ENCODE measurements at places on chromosomes 7 and 10.

DNA sequence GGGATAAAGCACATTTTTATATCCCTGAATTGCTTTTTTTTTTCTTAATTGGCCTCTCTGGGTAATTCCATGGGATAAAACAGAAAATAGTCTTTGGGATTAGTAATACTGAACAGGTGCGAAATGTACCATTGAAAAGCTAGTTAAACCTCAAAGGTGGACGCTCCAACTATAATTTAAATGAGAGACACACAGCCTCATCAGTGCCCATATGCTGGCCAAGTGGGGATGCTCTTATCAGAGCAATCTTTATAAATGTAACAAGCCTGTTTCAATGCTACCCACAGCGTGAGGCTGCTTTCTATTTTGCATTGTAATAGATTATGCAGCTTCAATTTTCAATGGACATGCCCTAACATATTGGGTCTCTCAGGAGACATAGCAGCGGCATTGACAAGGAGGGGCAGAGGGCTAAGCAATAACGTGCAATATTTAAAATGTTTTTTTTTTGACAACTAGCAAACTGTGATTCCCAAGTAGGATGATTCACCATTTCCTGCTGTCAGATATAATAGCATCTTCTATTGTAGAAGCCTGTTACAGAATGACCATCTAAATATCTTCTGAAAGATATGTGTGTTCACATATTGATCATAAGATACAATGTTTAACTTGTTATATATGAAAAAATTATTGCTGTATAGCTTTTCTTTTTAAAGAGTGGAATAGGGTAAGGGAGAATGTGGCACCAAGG lies 91.3 kb upstream of the BET1 start:
- no peak for DNase-seq

DNA sequence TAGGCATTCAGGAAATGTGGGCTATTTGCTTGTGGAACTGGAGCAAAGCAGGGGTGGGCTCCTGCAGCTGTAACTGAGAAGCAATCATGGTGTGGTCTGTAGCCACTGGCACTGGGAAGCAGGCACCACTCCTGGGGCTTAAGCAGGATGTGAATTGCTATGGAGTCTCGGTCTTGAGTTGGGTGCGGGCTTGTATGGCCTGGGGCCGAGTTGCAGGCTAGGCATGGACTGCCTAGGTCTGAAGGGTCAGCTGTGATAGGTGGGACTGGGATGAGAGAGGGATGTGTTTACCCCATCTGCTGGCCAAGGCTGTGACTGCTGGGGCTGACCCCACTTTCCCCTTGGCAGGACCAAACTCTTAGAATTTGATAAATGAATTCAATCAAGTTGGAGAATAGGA lies 43.0 kb downstream of the ADCY1 start:
- DNase-seq: no peak

DNA sequence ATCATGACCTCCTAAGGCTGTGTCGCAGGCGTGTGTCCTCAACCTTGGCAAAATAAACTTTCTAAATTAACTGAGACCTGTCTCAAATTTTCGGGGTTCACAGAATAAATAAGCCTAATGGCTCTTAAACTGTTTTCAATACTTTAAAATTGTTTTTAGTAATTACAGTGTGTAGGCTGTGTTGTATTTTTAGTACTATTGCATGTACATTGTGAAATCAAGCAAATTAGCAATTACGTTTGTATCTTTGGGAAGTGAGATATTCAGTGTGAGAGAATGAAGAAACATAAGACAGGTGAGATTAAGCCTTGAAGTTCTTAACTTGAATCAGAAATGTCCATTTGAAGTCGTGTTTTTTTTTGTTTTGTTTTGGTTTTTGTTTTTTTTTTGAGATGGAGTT lies 4.8 kb upstream of the AKR1B10 start:
- DNase-seq: no peak

DNA sequence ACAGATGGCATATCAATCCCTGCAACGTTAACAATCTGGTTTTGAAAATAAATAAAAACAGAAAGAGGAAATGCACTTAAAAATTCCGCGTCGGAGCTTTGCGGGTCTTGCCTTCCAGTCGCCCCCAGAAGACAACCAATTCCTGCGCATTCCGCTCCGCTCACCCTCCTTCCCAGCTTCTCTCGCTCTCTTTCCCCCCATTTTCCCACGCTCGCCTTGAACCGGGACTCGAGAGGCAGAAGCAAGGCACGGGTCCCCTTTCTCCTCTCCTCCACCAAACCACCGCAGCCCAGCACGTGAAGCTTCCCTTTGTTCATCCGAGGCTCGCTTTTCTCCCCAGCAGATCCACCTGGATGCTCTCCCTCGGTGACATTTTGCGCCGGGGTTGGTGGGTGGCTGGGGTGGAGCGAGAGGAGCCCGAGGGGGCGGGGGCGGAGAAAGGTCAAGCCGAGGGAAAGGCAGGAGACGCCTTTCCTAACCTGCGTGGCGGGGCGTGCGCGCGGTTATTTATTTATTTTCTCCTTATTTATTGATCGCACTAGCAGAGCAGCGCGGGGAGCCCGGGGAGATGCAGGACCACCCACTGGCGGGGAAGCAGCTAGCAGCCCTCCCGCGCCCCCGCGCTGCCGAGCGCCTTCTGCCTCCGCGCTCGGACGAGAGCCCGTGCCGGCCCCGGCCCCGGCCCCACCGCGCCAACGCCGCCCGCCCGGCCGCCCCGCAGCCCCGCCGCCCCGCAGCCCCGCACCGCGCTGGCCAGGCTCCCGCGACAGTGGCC lies at the start of gene KCND2:
Gene KCND2, plus strand, starts transcription at position 475 of the 775 bp plus-strand sequence.
- DNase-seq: no peak

DNA sequence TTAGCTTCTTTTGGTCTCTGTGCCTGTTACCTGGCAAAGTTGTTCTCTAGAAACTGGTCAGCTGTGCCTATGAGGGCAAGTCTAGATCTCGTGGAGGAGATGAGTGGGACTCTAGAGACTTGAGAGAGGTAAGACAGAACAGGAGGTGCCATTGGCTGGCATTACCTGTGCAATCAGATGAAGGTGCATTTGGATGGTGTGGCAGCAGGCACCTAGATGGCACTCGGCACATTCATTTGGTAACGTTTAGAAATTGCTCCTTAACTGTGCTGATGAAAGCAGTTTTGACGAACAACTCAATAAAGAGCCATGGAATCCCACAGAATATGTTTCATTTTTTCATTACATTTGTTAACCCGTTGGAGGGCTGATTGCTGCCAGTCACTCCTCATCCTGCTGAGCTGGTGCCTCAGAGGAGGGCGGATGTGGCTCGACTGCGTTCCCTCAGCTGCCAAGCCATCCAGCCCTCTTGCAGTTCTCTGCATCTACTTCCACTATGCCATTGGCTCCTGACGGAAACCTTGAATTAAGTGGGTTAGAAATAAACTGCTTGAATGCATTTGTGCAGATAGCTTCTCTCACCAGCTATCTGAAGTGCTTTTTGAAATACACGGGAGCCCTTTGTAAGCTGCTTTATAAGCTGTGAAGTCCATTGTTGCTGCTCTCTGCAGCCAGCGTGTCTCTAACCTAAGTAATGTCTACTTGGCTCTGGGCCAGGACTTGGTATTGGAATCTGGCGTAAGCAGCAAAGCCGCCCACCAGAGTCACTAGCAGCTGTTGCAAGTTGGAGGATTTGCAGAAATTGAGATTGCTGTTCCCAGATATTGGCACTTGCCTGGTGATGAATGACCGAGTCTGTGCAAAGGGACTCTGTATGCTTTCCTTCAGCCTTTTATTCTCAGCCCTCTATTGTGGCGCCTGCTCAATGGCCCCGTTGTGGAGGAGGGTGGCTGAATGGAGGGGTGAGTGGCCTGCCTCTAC lies 87.4 kb downstream of the LRRC4 start:
- no peak for DNase-seq

- no peak for DNase-seq
Observed at GRCh38 chr7:47354071-47354470, 227.8 kb downstream of the TNS3 start.

DNA sequence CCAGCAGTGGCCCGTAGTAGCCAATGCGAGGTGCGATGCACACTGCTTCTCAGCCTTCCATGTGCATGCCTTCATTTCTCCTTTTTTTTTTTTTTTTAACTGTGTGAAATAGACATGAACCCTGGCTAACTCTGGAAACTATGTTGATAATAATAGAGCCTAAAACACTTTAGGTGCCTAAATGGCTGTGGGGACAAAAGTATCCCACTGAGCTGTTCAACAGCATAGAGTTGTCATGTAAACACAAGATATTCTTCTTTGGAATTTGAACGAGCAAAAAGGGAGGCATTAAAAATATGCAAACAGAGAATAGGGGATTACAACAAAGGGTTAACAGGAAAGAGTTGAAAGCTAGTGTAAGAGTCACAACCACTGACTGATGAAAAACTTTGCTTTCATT lies 162.1 kb upstream of the NOBOX start:
- no peak for DNase-seq

DNA sequence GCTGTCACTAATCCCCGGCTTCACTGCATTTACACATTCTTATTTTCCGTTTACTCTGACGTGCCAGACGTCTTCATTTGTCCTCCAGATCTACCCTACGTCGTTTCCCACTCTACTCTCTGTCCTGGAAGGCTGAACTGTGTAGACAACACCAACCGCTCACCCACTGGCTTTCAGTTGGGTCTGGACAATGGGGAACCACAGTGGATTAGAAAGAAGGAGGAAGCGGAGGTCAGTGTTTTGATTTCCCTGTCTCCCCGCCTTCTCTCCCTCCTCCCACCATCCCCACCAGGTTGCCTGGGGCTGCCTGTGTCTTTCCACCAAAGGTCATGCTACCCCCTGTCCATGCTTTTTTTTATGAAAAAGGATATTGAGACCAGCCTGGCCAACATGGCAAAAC lies 14.0 kb upstream of the CTBP2 start:
- DNase-seq: no peak

GRCh38 chr7:706721-707120 lies 19.8 kb upstream of the DNAAF5 start:
- DNase-seq: no peak

DNA sequence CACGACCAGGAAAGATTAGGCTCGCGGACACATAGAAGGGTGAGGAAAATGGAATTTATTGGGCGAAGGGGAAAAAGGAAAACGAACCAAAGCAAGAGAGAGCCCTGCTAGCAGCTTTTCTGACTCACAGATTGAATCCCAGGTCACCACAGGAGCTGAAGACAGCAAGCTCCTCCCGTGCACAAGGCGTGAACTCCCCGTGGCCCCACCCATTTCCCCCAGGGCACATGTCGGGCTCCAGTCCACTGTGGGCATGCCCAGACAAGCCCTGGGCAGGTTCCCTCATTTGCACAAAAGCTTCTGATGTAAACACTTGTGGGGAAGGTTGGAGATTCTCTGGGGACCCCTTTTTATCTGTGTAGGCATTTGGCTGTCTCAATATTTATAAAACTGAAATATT lies 582.4 kb downstream of the SUGCT start:
- no peak for DNase-seq

GRCh38 chr7:135328053-135328452 lies 94.4 kb downstream of the STRA8 start:
- DNase-seq: no peak

DNA sequence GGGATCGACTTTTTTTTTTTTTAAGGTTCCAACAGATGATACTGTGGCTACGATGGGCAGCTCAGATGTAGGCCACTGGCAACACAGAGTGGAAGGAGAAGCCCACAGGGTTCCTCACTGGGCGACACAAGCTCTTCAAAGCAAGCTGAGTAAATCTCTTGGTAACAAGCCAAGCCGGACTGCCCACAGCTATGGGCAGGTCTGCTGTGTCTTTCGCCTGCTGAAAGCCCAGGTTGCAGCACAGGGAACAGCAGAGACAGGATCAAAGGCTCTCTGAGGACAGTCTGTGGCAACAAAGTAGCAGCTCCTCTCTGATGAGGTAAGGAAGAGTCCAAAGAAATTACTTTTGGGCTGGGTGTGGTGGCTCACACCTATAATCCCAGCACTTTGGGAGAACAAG lies 83.6 kb downstream of the KCNMA1 start:
- no peak for DNase-seq

GRCh38 chr7:126443951-126444350 lies 808.8 kb downstream of the GRM8 start:
- DNase-seq: no peak

DNA sequence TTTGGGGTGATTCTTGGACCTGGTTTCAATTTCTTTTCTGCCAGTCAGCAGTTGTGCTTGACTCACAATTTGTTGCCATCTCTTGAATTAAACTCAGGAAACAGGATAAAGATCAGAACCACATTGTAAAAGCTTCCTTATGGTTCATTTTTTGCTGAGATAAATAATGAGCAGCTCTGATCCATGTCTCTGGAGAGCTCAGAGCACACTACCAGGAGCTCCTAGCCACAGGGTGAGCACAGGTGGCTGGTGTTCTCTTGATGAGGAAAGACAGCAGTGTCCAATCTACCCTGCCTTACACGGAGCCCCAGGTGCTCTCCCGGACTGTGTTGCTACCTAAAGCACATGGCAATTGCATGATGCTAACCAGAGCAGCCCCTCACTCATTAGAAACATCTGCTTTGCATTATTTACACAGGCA lies 17.2 kb upstream of the FAM170B start:
- DNase-seq: no peak

- no peak for DNase-seq
Observed at GRCh38 chr7:93757426-93757825, 133.1 kb downstream of the TFPI2 start.

- DNase-seq: no peak
Observed at GRCh38 chr10:87541114-87541513, 36.4 kb downstream of the MINPP1 start.

GRCh38 chr7:25642849-25643248 lies 414.6 kb upstream of the NPVF start:
- no peak for DNase-seq

DNA sequence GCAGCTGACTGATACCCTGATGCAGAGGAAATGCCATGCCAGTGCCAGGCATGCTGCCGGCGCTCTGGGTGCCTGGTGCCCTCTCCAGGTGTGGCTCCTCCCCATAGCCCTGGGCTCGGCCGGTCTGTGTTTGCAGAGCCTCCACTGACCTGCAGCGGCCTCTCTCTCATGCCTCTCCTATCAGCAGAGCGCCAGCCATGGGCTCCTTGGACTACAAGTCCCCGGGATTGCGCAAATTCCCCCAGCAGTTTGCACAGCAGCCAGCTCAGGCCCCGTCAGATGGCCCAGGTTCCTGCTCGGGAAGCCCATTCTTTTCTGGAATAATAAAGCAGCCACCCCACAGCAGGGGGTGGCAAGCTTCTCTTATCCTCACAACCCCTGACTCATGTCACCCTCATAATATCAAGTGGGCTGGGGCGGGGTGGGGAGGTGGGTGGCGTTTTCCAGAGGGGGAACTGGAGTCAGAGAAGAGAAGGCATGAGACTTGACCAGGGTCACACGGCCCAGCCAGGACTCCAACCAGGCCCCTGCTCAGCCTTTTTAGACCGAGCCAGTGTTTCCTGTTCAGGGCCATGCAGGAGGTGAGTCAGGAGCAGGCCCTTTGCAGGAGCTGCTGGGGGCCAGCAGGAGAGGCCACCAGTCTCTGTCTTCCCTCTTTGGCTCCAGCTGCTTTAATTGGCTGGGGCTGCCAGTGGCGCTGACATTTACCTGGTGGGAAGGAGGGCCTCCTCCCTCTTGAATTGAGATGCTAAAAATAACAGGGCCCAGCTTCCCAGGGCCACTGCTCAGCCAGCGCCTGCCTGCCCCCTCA lies 58.6 kb downstream of the ZMIZ1 start:
- DNase-seq: no peak

DNA sequence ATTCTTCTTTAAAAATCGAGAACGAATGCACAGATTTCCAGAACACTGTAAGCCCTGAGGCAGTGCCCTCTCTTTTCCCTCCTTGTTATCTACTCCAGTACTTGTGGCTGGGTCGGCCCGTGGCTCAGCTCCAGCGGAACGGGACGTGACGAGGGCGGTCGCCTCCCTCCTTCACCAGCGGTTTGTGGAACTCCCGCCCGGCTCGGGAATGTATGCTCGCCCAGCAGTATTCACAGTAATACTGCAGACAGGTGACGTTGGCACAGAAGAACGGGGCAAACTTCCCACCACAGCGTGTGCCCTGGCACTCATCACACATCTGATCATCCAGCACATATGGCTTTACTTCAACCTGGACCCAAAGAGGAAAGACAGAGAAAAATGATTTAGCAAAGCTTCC lies 128.5 kb downstream of the BTAF1 start:
- DNase-seq: no peak
